ENCODE measurements at places on chromosomes 7 and 10. TPM values are rescaled to one million over a fixed set of nuclear protein-coding genes. Genes with fewer than 3 reads are reported as not detected.

DNA sequence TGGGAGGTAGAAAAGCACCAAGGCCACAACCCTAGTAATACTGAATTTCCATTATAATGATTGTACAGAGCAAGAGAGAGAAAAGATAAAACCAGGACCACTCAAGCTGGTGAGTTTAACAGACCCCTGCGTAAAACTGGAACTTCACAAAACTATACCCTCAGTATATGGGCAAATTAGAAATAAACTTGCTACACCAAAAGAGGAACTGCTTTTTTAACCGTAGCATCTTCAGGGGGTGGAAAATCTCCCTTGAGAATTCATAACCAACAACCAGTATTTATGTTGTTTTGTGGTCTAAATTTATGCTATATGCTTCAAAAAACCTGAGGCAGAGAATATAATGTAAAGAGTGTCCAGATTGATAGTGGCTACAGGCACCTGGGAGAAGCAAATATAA is 171.2 kb downstream of the SGMS1 start:
- H3K4me3 ChIP-seq: no peak overlapping the region
- no peaks in the 10 kb centered on the region for H3K36me3 ChIP-seq
- no peaks in the 10 kb centered on the region for H3K27me3 ChIP-seq
- no peak overlapping the region for H3K27ac ChIP-seq

DNA sequence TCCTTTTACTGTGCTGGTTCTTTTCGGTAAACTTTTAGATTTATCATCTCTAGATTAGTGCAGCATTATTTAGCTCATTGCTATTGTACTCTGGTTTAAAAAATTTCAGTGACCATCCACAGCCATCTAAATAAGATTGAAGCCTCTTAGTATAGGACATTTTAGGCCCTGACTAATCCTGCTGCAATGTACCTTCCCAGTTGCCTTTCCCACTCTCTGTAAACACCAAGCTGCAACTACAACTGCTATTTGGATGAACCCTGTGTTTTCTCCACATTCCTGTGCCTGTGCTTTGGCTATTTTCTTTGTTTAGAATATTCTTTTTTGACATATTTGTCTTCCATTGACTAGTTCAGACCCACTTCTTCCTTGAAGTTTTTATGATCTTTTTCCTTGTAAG is 314.6 kb downstream of the AUTS2 start:
- no peaks in the 10 kb centered on the region for H3K27me3 ChIP-seq
- H3K36me3 ChIP-seq: no peaks in the 10 kb centered on the region
- H3K4me1 ChIP-seq: no peaks in the 10 kb centered on the region
- H3K4me3 ChIP-seq: no peak overlapping the region

GRCh38 chr10:18658271-18659124 is 733 bp upstream of the ARL5B start:
- no peaks in the 10 kb centered on the region for H3K27me3 ChIP-seq
- H3K4me1 ChIP-seq: peaks cover 36% of the 10 kb centered on the region
- peak overlapping the region; percentile 94 for H3K27ac ChIP-seq

DNA sequence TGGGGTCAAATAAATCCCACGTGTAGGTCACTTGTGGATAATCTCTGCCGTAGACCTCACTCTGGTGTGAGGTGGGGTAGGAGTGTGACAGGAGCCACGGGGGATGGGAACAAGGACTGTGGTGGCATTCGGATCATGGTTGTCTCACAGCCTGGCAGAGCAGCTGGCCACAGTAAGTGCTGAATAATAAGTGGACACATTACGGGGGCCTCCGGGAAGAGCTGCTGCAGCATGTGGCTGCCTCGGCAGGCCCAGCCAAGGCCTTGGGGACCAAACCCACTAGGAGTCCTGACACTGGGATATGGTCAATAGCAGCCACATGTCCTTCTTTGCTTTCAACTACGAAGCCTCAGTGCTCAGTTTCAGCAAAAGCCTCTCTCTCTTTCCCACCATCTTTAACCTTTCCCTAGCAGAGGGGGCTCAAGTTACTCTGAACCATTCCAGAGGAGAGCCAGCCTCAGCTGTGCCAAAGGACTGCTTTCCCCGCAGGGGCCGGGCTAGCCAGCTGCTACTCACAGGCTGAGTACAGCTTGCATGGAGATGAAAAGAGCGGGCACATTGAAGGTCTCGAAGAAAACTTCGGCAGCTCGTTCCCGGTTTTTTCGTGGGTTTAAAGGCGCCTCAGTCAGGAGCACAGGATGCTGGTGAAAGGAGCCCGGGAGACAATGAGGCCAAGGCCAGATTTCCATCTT is 17.3 kb downstream of the ACTR1A start:
- H3K27ac ChIP-seq: no peak overlapping the region
- H3K36me3 ChIP-seq: peaks cover 87% of the 10 kb centered on the region
- H3K27me3 ChIP-seq: no peaks in the 10 kb centered on the region
- H3K4me3 ChIP-seq: no peak overlapping the region
- H3K4me1 ChIP-seq: no peaks in the 10 kb centered on the region

Gene ADCYAP1R1
- not detected for polyA plus RNA-seq

DNA sequence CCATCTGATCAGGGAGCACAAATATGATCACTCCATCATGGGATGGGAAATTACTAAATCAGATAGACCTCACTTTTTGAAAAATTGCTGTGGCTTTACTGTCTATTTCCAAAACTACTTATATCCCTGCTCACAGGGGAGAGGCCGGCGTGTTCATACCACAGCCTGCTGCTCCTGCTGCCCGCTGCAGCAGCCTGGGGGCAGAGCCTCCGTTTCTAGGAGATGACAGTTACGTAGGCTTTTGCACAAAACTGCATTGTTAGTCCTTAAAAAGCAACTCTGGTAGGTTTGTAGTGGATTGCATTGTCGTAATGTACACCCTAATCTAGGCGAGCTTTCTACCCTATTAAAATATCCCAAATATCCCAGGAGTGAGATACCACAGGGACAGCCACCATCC is 203.7 kb downstream of the EBF3 start:
- DNase-seq: no peak
- no peaks in the 10 kb centered on the region for H3K4me1 ChIP-seq
- H3K36me3 ChIP-seq: no peaks in the 10 kb centered on the region
- H3K27me3 ChIP-seq: no peaks in the 10 kb centered on the region
- no peak overlapping the region for H3K27ac ChIP-seq
- no peak overlapping the region for H3K4me3 ChIP-seq

Gene SLC39A12
- not detected for polyA plus RNA-seq

- H3K4me1 ChIP-seq: no peaks in the 10 kb centered on the region
- H3K4me3 ChIP-seq: no peak overlapping the region
- H3K27me3 ChIP-seq: no peaks in the 10 kb centered on the region
- H3K27ac ChIP-seq: no peak overlapping the region
- no peak for DNase-seq
Measured at GRCh38 chr7:4132221-4132620, 549.9 kb upstream of the FOXK1 start.

Gene GHRHR
- polyA plus RNA-seq: not detected

DNA sequence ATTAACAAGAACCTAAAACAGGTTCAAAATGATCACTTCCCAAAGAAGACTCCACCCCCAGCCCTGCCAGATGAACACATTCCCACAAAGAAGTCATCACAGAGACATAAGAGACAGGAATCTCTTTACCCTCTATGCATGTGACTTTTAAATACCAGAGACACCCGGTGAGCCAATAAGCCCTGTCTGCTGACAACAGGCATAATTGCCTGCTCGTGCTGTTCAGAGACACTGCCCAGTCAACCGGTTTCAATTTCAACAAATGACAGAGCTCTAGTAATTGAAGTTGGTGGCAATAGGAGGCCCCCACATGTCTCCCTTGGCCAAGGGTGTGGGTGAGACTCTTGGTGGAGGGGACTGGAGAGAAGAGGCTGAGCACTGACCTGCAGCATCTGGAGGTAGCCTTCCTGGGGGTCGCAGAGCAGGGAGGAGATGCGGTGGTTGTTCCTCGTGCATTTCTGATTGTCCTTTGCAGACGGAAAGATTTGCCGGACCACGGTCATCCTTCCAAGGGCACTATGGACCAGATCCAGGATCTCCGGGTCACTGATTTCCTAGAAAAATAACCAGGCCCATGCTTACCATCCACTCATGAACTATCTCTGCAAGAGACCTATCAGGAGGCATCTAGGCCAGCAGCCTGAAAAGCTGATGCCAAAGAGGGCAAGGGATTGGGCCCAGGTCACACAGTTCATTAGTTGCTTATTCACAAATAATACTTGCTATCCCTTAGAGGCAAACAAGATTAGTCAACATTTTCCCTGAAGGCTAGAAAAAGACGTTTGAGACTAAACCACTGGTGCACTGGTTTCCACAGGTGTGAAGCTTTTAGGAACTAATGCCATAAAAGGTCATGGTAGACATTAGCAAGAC is 497.7 kb downstream of the GRID1 start:
- H3K4me1 ChIP-seq: no peaks in the 10 kb centered on the region
- DNase-seq: no peak
- no peak overlapping the region for H3K27ac ChIP-seq
- H3K4me3 ChIP-seq: no peak overlapping the region
- H3K27me3 ChIP-seq: no peaks in the 10 kb centered on the region

GRCh38 chr10:27258492-27258837 is 17.9 kb upstream of the ACBD5 start:
- peaks cover 21% of the 10 kb centered on the region for H3K4me1 ChIP-seq
- H3K27ac ChIP-seq: no peak overlapping the region
- H3K36me3 ChIP-seq: no peaks in the 10 kb centered on the region
- peak overlapping the region; percentile 55 for H3K4me3 ChIP-seq
- H3K27me3 ChIP-seq: peaks cover 28% of the 10 kb centered on the region

Gene PRSS37
- 0.16 TPM for polyA plus RNA-seq

Gene CHN2
- 1.8 TPM for polyA plus RNA-seq

- DNase-seq: no peak
- H3K27me3 ChIP-seq: no peaks in the 10 kb centered on the region
- H3K4me3 ChIP-seq: no peak overlapping the region
- H3K4me1 ChIP-seq: no peaks in the 10 kb centered on the region
Measured at GRCh38 chr7:123329988-123330643, 130.3 kb upstream of the SLC13A1 start.

DNA sequence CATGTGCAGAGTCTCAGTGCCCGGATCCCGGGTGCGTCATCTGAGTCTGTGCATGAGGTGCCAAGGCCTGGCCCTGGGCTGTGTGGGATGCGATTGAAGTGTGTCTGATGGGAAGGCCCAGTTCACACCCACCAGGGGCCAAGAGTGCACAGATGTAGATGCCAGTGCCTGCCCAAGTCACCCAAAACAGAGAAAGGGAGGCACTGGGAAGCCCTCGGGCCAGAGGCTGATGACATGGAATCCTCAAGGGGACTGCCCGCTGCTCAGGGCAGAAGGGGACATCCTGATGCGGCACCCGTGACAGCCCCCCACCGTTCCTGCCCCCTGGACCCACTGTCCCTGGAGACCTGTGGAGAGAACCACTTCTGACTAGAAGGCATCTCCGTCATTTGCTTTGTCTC is 72.2 kb upstream of the ZNF479 start:
- no peaks in the 10 kb centered on the region for H3K27me3 ChIP-seq
- no peak overlapping the region for H3K4me3 ChIP-seq
- no peak for DNase-seq
- H3K4me1 ChIP-seq: no peaks in the 10 kb centered on the region
- H3K27ac ChIP-seq: no peak overlapping the region
- no peaks in the 10 kb centered on the region for H3K36me3 ChIP-seq

DNA sequence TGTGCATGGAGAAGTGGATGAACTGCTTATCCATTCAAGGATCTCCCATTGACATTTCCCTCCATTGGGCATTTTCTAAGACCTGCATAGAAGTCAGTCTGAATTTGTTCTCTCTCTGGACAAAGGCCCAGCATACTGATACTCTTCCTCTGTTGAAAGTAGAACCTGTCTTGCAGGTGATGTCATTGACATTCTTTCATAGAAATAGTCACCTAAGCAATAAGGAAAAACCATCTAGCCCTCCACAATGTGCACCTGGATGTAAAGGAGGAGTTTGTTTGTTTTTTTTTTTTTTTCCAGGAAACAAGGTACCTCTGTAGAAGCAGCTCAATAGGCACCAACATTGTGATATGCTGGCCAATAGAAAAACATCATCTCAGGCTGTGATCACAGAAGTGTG is 150.4 kb downstream of the DPY19L1 start:
- DNase-seq: no peak
- H3K27ac ChIP-seq: no peak overlapping the region

Gene STOX1
- 0.21 TPM for polyA plus RNA-seq

Gene GPC2
- polyA plus RNA-seq: 0.73 TPM

GRCh38 chr7:115133248-115133647 is 211.4 kb downstream of the MDFIC start:
- H3K36me3 ChIP-seq: no peaks in the 10 kb centered on the region
- no peaks in the 10 kb centered on the region for H3K27me3 ChIP-seq
- no peak overlapping the region for H3K27ac ChIP-seq

DNA sequence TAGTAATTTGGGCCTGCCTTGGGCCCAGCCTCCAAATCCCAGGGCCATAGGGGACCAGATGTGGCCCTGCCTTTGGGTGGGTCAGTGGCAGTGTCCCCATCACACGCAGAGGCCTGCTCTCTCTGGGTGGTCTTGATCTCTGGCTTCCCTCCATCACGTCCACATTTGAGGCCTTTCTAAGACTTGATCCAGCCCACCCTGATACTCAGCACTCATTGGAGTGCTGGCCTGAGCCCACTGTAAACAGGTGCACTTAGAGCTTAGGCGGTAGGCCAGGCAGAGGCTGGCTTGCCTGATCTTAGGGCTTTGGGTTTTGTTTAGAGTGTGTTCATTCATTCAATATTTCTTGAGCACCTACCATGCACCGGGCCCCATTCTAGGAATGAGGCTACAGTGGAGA is 52.6 kb downstream of the TBATA start:
- no peaks in the 10 kb centered on the region for H3K4me1 ChIP-seq
- DNase-seq: no peak
- H3K27ac ChIP-seq: no peak overlapping the region
- H3K4me3 ChIP-seq: no peak overlapping the region
- H3K27me3 ChIP-seq: no peaks in the 10 kb centered on the region

DNA sequence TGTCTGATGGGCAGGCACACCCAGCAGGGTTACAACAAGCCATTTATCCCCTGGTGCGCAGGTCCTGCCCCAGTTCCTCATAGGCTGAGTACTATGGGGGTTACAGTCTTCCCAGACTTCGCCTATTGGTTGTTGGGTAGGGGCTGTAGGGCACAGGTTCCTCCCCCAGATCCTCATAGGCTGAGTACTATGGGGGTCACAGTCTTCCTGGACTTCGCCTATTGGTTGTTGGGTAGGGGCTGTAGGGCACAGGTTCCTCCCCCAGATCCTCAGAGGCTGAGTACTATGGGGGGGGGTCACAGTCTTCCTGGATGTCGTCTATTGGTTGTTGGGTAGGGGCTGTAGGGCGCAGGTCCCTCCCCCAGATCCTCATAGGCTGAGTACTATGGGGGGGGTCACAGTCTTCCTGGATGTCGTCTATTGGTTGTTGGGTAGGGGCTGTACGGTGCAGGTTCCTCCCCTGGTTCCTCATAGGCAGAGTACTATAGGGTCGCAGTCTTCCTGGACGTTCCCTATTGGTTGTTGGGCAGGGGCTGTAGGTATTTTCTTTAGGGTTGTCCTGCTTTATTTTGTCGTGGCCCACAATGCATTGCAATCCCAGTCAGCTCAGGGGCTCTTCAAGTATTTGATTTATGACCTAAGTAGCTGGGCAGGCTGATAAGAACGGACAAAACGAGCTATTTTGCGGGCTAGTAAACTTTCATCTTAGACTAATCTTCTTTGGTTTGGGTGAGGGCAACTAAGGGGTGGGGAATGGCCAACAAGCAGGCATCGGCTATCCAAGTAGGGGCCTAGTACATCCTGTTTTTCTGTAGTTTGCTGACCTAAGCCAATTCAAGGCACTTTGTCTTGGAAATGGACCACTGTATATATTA is 3.4 kb downstream of the LRRC27 start:
- H3K4me1 ChIP-seq: peaks cover 24% of the 10 kb centered on the region
- no peak for DNase-seq
- H3K36me3 ChIP-seq: no peaks in the 10 kb centered on the region
- no peaks in the 10 kb centered on the region for H3K27me3 ChIP-seq
- H3K4me3 ChIP-seq: no peak overlapping the region

GRCh38 chr10:5960070-5960972 is 17.0 kb downstream of the IL15RA start:
- no peak overlapping the region for H3K27ac ChIP-seq
- H3K27me3 ChIP-seq: no peaks in the 10 kb centered on the region
- DNase-seq: no peak
- H3K36me3 ChIP-seq: peaks cover 23% of the 10 kb centered on the region
- H3K4me1 ChIP-seq: no peaks in the 10 kb centered on the region

Gene CCDC186
- 23.8 TPM for polyA plus RNA-seq
